ENCODE measurements at places on chromosomes 2 and 18.

- DNase-seq: no peak
These were observed 171.1 kb upstream of the MC4R start for GRCh38 chr18:60543646-60544045.

DNA sequence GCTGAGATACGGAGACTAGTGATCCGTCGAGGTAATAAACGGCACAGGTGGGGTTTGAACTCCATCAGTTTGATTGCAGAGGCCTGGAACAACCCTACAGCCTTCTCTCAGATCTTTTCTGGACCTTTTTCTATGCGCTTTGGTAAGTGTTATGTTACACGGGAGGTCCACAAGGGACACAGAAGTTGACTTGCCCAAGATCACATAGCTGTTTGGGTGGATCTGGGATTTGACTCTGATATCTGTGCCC is 1.1 kb upstream of the DNPEP start:
- no peak for DNase-seq

- DNase-seq: no peak
These were observed 9.7 kb downstream of the IL1RN start for GRCh38 chr2:113136828-113137775.

GRCh38 chr2:200689115-200689514 is 103.3 kb downstream of the AOX1 start:
- no peak for DNase-seq

DNA sequence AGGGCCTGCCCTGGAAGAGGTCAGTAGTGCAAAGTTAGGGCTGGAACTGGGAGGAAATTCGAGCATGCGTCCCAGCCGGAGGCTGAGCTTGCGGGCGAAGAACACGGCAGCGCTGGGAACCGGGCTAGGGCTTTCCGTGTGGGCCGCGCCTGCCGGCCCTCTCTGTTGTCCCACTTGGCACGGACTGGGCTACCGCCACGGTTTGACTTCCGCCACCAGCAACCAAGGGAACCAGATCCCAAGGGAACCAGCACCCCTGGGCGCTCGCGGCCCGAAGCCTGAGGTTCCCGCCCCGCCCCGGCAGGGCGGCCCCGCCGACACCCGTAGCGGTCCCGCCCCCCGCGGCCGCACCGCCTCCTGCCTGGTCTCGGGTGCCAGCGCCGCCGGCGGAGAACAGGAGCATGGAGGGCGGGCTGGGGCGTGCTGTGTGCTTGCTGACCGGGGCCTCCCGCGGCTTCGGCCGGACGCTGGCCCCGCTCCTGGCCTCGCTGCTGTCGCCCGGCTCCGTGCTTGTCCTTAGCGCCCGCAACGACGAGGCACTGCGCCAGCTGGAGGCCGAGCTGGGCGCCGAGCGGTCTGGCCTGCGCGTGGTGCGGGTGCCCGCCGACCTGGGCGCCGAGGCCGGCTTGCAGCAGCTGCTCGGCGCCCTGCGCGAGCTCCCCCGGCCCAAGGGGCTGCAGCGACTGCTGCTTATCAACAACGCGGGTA is at the start of gene SPR:
TSS of gene SPR (plus strand) at position 377 of the 708 bp plus-strand sequence. CDS start at position 402, 25 bp downstream.
- DNase-seq: peak; percentile 20

DNA sequence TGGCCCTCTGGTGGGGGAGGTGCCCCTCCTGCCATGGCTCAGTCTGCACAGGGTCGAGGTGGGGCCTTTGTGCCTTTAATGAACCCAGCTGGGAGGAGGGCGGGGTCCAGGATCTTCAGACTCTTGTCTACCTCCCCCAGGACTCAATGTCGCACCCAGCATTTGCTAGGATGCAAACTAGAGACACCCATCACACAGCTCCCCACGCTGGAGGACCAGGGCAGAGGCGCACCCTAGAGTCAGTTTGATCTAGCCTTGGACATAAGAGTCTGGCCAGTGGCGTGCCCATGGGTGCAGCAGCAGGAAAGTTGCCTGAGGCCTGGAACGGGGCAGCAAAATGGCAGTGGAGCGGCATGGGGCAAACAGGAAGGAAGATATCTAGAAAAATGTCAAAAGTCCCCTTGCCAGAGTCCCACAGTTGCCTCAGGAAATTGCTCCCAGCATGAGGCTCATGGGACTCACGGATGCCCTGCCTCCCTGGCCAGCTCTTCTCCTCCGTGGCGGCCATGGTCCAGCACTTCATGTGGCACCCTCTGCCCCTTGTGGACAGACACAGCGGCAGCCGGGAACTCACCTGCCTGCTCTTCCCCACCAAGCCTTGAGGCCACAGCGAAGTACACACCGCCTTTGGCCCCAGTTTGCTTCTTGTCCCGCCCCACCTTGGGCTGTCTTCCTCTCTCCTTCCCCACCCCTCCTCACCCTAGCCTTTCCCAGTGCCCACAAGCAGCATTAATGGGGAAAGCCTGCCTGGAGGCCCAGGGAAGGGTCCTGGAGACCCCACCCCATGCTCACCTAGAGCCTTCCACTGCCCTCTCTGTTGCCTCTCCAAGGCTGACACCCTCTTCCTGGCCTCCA is 17.7 kb downstream of the SH2D6 start:
- no peak for DNase-seq

GRCh38 chr2:121346407-121346806 is 61.4 kb upstream of the TFCP2L1 start:
- no peak for DNase-seq

GRCh38 chr2:217327953-217328621 is 468.2 kb upstream of the TNP1 start:
- DNase-seq: no peak

- DNase-seq: peak; percentile 79
These were observed 42.9 kb downstream of the SH3BP4 start for GRCh38 chr2:234994438-234995321.

DNA sequence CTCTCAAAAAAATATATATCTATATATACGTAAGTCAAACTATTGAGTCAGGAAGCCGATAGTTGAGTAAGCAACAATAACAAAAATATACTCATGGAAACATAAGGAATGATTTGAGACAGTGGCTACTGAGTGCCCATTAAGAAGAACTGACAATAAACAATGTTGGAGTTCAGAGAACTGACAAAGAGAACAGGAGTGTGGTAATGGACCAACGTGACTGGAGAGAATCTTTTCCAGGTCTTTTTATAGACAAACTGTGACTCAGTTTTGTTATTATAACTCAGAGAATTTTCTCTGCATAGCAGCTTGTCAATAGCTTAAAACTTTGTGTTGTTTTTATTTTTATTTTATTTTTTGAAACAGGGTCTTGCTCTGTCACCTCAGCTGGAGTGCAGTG is 4.6 kb upstream of the GALM start:
- DNase-seq: no peak

- peak; percentile 83 for DNase-seq
These were observed 14.8 kb downstream of the ASPRV1 start for GRCh38 chr2:69946351-69947324.

- no peak for DNase-seq
These were observed 174.3 kb downstream of the C1D start for GRCh38 chr2:67888351-67889005.

DNA sequence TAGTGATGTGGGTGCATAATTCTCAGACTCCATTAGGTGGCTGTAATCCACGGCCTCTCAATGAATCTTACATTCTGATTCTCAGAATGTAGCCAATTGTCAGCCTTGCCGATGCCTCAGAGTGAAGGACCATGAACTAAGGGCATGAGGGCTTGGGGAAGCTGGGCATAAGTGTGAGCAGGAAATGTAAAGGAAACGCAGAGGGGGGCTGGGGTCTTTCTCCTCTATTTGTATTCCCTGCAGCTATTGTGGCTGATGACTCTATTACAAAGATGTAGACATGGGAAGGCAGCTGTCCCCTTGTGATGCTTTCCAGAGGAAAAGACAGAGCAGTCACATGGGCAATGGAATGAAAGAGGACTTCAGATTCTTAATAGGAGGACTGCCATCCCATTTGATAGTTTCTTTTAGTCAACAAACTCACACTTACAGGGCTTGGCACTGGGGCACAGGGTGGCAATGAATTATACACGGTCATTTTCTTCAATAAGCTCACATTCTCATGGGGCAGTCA is 353.2 kb upstream of the PKDCC start:
- no peak for DNase-seq

DNA sequence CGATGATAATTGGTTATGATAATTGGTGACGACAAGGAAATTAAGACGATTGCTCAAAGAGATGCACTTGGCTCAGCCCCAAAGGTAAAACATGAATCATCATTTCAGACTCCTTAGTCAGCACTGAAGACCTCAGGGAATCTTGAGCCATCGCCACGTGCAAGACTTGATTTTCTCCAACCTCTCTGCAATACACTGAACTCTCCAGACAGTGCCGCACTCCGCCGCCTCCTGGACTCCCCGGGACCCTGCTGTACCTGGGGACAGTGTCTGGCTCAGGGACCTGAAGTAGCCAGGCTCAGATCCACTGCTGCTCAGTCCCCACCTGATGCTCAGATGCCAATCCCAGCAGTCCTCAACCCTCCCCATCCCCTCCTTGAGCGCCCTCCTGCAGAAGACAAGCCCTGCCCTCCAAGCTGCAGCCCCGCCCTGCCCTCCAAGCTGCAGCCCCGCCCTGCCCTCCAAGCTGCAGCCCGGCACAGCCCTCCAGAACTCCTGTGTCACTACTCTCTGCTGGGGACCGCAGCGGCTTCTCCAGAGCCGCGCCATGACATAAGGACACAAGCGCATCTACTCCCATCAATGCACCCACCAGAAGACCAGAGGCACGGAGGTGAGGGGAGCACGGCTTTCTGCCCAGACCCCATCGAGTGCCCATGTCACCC is 1.1 kb downstream of the TMEM18 start:
- DNase-seq: no peak

DNA sequence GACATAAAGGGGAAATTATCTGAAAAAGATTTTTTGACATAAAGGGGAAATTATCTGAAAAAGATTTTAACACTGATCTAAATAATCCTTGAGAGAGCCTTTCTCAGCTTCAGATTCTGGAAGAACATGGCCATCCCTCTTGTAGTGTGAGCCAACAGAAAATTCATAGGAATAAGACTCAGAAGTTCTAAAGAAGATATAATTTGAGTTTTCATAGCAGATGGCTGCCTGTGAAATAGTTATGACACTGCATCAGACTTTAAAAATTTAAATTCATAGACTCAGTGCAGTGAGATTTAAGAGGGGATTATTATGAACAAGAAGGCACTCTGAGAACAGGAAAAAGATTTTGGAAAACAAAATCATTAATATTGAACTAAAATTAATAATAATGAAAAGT is 50.6 kb downstream of the NCOA1 start:
- no peak for DNase-seq

DNA sequence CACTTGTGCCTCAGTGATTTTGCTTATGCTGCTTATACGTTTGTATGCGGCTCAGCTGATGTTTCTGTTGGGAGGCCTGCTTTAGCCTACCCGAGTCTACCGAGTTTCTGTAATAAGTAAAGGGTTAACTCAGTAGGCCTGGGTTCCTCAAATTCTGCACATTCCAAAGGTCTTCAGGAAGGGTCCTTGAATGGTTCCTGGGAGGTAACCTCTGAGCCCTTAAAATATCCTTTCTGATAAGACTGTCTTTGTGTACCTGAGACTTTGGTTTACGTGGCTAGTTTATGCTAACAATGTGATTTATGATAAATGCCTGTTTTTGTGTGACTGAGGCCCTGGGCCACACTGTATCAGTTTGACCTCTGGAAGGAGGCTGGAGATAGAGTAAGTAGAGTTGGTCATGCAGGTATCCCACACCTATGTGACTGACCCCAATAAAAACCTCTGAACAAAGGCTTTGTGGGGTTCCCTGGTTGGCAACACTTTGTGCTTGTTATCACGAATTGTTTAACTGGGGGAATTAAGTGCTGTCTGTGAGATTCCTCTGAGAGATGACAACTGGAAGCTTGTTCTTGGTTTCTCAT is 18.9 kb upstream of the PNPT1 start:
- no peak for DNase-seq

DNA sequence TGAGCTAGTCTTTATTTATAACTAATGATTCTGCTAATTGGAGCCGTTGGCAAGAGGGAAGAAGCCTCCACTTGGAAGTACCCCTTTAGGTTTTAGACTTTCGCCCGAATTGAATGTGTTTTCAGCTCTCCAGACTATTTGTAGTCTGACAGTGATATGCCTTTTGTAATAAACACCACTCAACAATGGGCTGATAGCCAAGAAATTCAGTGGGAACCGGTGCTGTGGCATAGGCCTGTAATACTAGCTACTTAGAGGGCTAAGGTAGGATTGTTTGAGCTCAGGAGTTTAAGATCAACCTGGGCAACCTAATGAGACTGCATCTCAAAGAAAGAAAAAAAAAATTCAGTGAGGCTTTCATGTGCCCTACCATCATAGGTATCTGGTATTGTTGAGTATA is 13.6 kb upstream of the ZSCAN30 start:
- DNase-seq: no peak

GRCh38 chr2:182980115-182980514 is 58.1 kb downstream of the NCKAP1 start:
- no peak for DNase-seq

DNA sequence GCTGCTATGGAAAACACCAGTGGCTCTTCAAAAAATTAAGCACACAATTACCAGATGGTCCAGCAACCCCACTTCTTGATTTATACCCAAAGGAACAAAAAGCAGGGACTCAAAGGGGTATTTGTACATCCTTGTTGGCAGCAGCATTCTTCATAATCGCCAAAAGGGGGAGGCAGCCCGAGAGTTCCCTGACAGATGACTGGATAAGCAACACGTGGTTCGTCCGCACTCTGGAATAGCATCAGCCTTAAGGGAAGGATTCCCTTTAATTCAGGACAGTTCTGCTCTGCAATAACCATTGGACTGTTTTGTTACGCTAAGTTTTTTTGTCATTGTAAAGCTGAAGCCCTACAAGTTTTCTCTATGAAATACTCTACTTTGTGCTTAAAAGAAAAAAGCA is 76.7 kb upstream of the TWIST2 start:
- no peak for DNase-seq

- DNase-seq: no peak
These were observed 25.9 kb downstream of the SIGLEC15 start for GRCh38 chr18:45851161-45851925.

GRCh38 chr18:47264308-47264700 is 12.8 kb upstream of the SKOR2 start:
- DNase-seq: no peak

GRCh38 chr2:18976168-18976961 is 382.1 kb downstream of the OSR1 start:
- DNase-seq: no peak

- no peak for DNase-seq
These were observed 30.2 kb upstream of the RHOB start for GRCh38 chr2:20416723-20417122.

- DNase-seq: no peak
These were observed 189.9 kb downstream of the NCKAP5 start for GRCh38 chr2:133378386-133378785.

GRCh38 chr18:31185186-31185950 is 22.7 kb upstream of the DSC1 start:
- DNase-seq: no peak

- no peak for DNase-seq
These were observed 56.4 kb downstream of the ADCY3 start for GRCh38 chr2:24863641-24864040.

DNA sequence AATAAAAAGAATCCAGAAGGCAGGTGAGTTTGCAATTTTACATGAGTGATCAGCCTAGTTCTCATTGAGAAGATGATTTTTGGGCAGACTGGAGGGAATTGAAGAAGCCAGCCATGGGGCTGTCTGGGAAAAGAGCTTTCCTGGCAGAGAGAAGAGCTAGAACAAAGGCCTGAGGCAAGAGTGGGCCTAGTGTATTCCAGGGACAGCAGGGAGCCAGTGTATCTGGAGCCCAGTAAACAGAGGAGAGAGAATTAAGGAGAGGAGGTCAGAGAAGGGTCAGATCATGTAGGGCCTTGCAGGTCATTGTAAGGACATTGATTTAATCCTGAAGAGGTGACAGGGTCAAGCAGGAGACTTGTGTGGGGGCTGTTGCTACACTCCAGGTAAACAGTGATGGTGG is 195.8 kb downstream of the SATB2 start:
- no peak for DNase-seq
